ENCODE measurements at places on chromosomes 5 and 9. TPM values are rescaled to one million over a fixed set of nuclear protein-coding genes. Genes with fewer than 3 reads are reported as not detected.

The TLE1 gene
- polyA plus RNA-seq, result 10.8 TPM

The REEP2 gene
- polyA plus RNA-seq, result 8.8 TPM

The IFNK gene
- not detected for polyA plus RNA-seq

The NR2F1 gene
- polyA plus RNA-seq, result 22.8 TPM

The SLC6A18 gene
- polyA plus RNA-seq, result 1.5 TPM

The SPINK7 gene
- 1.8 TPM for polyA plus RNA-seq

The LCN15 gene
- polyA plus RNA-seq, result not detected

The NTRK2 gene
- 20.0 TPM for polyA plus RNA-seq

The THBS4 gene
- polyA plus RNA-seq, result 1.8 TPM

The CORO2A gene
- polyA plus RNA-seq, result 0.90 TPM

The SUB1 gene
- polyA plus RNA-seq, result 292 TPM

The SLC25A48 gene
- 10.4 TPM for polyA plus RNA-seq

The IL4 gene
- not detected for polyA plus RNA-seq

The PCDHB12 gene
- polyA plus RNA-seq, result 0.77 TPM

The EFNA5 gene
- polyA plus RNA-seq, result 5.9 TPM

The GFI1B gene
- polyA plus RNA-seq, result not detected

The SLC36A1 gene
- polyA plus RNA-seq, result 4.1 TPM

The SMIM33 gene
- polyA plus RNA-seq, result not detected

The LURAP1L gene
- polyA plus RNA-seq, result 3.8 TPM

The EXOSC3 gene
- 31.6 TPM for polyA plus RNA-seq

The LRRC19 gene
- 17.6 TPM for polyA plus RNA-seq

The CYLC2 gene
- not detected for polyA plus RNA-seq

The KIAA1191 gene
- 208 TPM for polyA plus RNA-seq

The MXD3 gene
- 4.9 TPM for polyA plus RNA-seq

The SLC34A1 gene
- 211 TPM for polyA plus RNA-seq

The PTPRD gene
- polyA plus RNA-seq, result 6.4 TPM

The PGM5 gene
- polyA plus RNA-seq, result 16.3 TPM

The SLC22A4 gene
- polyA plus RNA-seq, result 7.6 TPM

The ADGRV1 gene
- polyA plus RNA-seq, result 7.3 TPM

The ABLIM3 gene
- polyA plus RNA-seq, result 20.1 TPM

The ARHGEF28 gene
- polyA plus RNA-seq, result 21.9 TPM

The LHX3 gene
- polyA plus RNA-seq, result not detected

The ENG gene
- 158 TPM for polyA plus RNA-seq

The NOL6 gene
- polyA plus RNA-seq, result 10.8 TPM

The BTNL8 gene
- polyA plus RNA-seq, result 1.2 TPM
